ENCODE measurements at places on chromosomes 7 and 10. TPM values are rescaled to one million over a fixed set of nuclear protein-coding genes. Genes with fewer than 3 reads are reported as not detected.

- DNase-seq, result no peak
- no peak overlapping the region for H3K4me3 ChIP-seq
- no peaks in the 10 kb centered on the region for H3K4me1 ChIP-seq
- H3K27ac ChIP-seq, result no peak overlapping the region
- no peaks in the 10 kb centered on the region for H3K27me3 ChIP-seq
- no peaks in the 10 kb centered on the region for H3K36me3 ChIP-seq
These were observed 654.6 kb upstream of the GALNT17 start for GRCh38 chr7:70477036-70478010.

DNA sequence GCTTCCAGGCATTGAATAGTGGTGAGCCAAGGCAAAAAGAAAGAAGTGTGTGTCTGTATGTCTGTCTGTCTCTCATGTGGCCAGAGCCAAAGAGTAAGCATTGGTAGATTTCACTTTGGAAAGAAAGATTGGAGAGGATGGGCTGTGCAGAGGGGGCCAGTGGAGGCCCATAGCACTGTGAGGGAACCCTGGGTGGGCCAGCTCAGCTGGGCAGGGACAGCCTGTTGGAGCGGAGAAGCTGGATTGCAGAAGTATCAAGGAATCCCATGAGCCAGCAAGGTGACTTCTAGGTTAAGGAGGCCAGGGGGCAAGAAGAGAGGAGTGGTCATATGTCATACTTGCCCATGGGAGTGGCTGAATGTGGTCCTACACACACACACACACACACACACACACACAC lies 1.5 kb upstream of the GRID1 start:
- H3K36me3 ChIP-seq, result no peaks in the 10 kb centered on the region
- H3K4me3 ChIP-seq, result no peak overlapping the region
- peaks cover 28% of the 10 kb centered on the region for H3K4me1 ChIP-seq
- no peak for DNase-seq
- H3K27me3 ChIP-seq, result no peaks in the 10 kb centered on the region
- no peak overlapping the region for H3K27ac ChIP-seq

DNA sequence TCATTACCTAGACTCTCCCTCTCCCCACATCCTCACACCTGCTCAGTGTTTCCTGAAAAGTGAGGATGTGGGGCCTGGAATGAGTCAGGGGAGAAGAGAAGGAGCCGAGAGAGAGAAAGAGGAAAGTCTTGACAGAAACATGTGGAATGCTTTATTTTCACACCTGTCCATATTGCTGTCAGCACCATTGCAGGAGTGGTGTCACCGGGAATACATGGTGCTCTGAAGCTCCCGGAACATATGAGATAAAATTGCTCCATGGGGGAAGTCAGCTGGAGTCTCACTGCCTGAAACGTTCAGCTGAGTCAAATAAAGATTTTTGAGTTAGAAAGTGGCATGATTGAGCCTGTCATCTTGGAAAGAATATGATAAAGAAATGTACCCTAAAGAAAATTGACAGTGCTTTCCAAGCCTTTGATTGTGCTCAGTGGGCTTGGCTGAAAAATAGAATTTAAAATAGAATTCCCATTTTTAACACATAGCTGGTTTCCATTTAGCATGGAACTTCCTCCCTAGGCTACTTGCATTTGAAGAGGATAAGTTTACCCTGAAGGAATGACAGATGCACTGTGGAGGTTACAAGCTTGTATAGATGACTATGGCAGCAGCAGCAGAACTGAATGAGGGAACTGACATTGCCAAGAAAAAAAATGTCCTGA lies 182.4 kb downstream of the PCLO start:
- no peaks in the 10 kb centered on the region for H3K36me3 ChIP-seq
- H3K27ac ChIP-seq, result no peak overlapping the region
- no peaks in the 10 kb centered on the region for H3K27me3 ChIP-seq
- no peak overlapping the region for H3K4me3 ChIP-seq

GRCh38 chr7:94127026-94127425 lies 122.9 kb upstream of the BET1 start:
- DNase-seq, result no peak
- H3K4me3 ChIP-seq, result no peak overlapping the region
- H3K27ac ChIP-seq, result no peak overlapping the region
- no peaks in the 10 kb centered on the region for H3K4me1 ChIP-seq

GRCh38 chr7:727806-728460 lies 852 bp upstream of the PRKAR1B start:
- peaks cover 16% of the 10 kb centered on the region for H3K4me1 ChIP-seq
- H3K36me3 ChIP-seq, result peaks cover 6% of the 10 kb centered on the region
- H3K4me3 ChIP-seq, result peak overlapping the region; percentile 66
- no peak for DNase-seq
- H3K27me3 ChIP-seq, result no peaks in the 10 kb centered on the region

DNA sequence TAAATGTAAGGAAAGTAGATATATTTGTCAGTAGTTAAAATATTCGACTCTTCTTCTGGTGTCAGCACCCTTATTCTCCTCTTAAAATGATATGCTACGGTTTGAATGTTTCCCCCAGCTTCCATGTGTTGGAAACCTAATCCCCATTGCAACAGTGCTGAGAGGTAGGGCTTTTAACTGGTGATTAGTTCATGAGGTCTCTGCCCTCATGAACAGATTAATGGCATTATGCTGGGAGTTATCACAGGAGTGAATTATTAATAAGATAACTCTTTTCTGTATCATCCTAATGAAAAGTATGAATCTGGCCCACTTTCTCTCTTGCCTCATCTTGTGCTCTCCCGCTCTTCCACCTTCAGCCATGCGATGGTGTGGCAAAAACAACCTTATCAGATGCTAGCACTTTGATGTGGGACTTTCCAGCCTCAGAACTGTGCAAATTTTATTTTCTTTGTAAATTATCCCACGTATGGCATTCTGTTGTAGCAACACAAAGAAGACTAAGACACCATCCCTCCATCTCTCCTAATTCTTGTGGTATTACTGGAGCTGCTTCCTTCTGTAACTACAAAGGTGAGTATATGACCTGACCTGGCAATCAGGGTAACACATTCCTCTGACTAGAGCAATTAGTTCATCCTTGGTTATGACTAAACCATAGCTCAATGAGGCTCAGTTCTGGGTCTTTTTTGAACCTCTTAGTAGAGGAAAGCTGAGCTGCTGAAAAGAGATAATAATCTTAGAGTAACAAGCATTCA lies 171.1 kb upstream of the TMEM196 start:
- no peaks in the 10 kb centered on the region for H3K4me1 ChIP-seq
- no peaks in the 10 kb centered on the region for H3K27me3 ChIP-seq
- H3K4me3 ChIP-seq, result no peak overlapping the region

DNA sequence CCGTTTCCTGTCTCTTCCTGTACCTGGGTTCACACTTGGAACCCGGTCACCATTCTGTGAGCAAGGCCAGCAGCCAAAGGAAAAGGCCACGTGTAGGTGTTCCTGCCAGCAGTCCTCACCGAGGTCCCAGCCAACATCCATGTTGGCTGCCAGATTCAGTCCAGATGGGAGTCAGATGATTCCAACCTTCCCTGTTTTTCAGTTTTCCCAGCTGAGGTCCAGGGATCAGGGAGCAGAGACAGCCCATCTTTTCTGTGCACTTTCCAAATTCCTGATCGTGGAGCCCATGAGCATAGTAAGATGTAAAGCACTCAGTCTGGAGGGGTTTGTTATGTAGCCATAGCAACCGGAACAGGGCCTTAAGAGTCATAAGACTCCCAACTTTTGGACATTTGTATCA lies 3.9 kb upstream of the PVRIG start:
- H3K4me3 ChIP-seq, result no peak overlapping the region
- H3K27ac ChIP-seq, result peak overlapping the region; percentile 95
- H3K4me1 ChIP-seq, result peaks cover 74% of the 10 kb centered on the region
- no peak for DNase-seq
- no peaks in the 10 kb centered on the region for H3K27me3 ChIP-seq

DNA sequence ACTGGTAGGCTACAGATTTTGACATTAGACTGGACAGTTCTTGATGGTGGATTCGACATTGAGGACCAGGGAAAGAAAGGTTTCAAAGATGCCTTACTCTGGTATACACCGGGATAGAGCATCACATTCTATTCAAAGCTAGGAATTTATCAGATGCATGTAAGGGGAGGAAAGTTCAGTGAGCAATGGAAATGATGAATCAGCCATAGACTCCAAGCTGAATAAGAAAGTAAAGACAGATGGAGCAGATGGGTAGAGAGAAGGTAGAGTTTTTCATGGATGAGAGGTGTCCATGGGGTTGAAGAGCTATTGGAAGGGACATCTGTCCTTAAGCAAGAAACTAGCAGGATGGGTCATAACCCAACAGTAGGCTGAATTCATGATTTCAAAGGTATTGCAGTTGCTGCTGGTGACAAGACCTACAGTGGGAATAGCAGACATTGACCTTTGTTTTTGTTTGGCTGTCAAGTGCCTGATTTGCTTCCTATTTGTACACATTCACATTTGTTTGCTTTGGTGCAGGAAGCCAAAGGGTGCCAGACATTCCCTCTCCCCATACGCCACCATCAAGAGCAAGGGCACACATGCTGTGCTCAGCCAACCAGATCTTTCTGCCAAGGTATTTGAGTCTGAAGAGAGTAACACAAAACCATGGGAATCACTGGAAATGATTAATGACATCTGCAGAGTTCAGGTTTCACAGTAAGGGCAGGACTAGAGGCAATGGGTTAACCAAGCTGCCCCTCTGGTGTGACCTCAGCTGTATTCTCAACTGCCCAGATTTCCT lies 8.6 kb upstream of the CACUL1 start:
- no peaks in the 10 kb centered on the region for H3K36me3 ChIP-seq
- DNase-seq, result no peak
- H3K27me3 ChIP-seq, result no peaks in the 10 kb centered on the region
- H3K27ac ChIP-seq, result no peak overlapping the region

DNA sequence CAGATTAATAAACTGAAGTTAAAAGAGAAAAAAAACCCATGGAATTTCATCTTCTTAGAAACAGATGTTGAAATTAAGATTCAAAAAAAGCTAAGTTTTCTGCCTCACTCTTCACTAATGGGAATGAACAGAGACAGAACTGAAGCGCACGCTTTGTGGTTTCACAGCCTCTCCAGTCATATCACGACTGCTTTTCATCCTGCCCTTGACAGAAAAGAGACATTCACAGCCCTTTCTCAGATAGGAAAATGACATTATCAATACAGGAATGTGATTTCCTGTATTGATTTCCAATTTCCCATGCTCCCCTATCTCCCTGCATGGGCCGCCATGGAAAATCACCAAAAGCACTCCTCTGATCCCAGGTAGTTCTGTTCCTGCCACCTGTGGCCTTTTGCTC lies 108.2 kb downstream of the PFKFB3 start:
- no peaks in the 10 kb centered on the region for H3K27me3 ChIP-seq
- H3K4me1 ChIP-seq, result peaks cover 9% of the 10 kb centered on the region
- no peak overlapping the region for H3K4me3 ChIP-seq
- no peak for DNase-seq
- no peak overlapping the region for H3K27ac ChIP-seq
- H3K36me3 ChIP-seq, result no peaks in the 10 kb centered on the region

DNA sequence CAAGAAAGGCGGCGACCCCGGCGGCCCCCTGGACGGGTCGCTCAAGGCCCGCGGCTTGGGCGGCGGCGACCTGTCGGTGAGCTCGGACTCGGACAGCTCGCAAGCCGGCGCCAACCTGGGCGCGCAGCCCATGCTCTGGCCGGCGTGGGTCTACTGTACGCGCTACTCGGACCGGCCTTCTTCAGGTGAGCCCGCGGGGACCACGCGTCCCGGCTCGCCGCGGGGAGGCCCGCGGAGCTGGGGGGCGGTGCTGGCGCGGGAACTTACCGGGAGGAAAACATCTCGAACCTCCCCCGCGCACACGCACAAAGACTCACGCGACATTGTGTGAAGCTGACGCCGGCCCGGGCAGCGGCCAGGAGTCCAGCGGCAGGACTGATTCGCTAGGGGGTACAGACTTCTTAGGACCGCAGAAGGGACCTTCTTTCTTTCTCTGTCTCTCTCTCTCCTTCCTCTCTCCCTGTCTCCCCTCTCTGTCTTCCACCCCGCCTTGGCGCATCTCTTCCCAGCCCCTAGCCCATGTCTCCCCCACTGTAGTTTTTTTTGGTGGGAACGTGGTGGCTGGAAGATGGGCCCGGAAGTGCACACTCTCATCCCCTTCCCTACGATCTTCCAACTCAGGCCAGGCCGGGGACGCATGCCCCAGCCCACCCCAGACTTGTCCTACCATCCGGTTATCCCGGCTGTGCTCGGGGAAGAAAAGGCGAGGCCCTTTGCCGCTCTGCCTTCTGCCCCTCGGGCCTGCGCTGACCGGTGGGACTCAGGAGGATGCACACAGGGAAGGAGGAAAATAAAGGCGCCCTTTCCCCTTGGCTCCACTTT lies 1.2 kb downstream of the EN2 start:
- no peak overlapping the region for H3K27ac ChIP-seq
- H3K27me3 ChIP-seq, result peaks cover 52% of the 10 kb centered on the region
- H3K4me1 ChIP-seq, result peaks cover 49% of the 10 kb centered on the region
- no peaks in the 10 kb centered on the region for H3K36me3 ChIP-seq
- H3K4me3 ChIP-seq, result no peak overlapping the region

DNA sequence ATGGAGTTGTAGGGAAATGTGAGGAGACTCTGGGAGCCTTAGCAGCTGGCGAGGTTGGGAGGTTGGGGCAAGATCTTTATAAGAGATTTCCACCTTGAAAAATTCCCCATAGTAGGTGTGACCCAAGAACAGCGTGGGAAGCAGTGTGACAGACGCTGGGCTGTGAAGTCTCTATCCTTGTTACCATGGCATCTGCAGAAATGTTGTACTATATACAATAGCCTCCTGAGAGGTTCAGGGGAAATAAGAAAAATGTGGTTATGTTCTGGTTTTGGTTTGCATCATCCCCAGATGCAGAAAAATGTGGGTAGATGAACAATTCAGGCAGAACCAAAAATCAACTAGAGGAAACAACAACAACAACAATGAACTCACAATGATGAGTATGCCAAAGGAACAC lies 498.6 kb downstream of the SH2D4B start:
- H3K27me3 ChIP-seq, result no peaks in the 10 kb centered on the region
- H3K27ac ChIP-seq, result no peak overlapping the region
- H3K4me3 ChIP-seq, result no peak overlapping the region
- no peaks in the 10 kb centered on the region for H3K4me1 ChIP-seq
- no peak for DNase-seq

DNA sequence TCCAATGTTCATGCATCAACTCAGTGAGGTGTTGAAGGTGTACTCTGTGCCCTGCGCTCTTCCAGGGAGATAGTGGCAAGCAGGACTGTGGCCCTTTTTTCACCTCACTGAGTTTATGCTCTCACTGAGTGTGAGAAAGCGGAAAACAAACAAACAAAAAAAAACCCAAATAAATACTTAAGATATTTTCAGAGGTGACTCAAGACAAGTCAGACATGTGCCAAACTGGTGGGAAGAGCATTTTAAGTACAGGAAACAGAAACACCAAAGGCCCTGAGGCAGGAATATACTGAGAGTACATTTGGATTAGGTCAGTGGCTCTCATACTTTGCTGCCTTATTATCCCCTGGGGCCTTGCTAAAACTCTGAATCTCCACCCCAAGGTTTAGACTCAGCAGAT lies 111.9 kb upstream of the IGFBP3 start:
- no peaks in the 10 kb centered on the region for H3K4me1 ChIP-seq
- H3K4me3 ChIP-seq, result no peak overlapping the region
- no peak for DNase-seq
- H3K27me3 ChIP-seq, result no peaks in the 10 kb centered on the region
- H3K36me3 ChIP-seq, result no peaks in the 10 kb centered on the region
- no peak overlapping the region for H3K27ac ChIP-seq

- H3K4me1 ChIP-seq, result no peaks in the 10 kb centered on the region
- no peak for DNase-seq
- no peak overlapping the region for H3K27ac ChIP-seq
- no peaks in the 10 kb centered on the region for H3K27me3 ChIP-seq
- H3K36me3 ChIP-seq, result no peaks in the 10 kb centered on the region
These were observed 49.6 kb downstream of the ABCB5 start for GRCh38 chr7:20665096-20665495.

AQP1 gene
- not detected for polyA plus RNA-seq

PBLD gene
- polyA plus RNA-seq, result 0.40 TPM

WDFY4 gene
- 255 TPM for polyA plus RNA-seq
